ENCODE measurements at places on chromosomes 6 and 20.

DNA sequence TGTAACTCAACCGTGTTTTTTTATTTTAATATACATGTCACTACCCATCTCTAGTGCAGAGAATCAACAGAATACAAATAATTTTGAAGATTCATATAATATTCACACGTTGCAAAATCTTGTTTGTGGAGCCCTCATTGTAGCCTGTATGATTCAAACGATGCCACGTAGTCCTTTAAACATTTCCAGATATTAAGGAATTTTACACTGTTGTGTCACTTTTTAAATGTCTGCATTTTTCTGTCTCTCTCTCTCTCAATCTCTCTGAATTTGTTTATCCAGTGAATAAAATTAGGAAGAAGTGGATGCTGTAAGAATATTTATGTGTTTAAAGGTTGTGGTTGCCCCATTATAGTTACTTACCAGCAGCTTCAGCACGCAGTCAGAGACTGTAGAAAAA, 262.0 kb downstream of the PAX1 start:
- no peak for DNase-seq

GRCh38 chr6:2877960-2878359, 25.1 kb downstream of the SERPINB9 start:
- peak; percentile 64 for DNase-seq

DNA sequence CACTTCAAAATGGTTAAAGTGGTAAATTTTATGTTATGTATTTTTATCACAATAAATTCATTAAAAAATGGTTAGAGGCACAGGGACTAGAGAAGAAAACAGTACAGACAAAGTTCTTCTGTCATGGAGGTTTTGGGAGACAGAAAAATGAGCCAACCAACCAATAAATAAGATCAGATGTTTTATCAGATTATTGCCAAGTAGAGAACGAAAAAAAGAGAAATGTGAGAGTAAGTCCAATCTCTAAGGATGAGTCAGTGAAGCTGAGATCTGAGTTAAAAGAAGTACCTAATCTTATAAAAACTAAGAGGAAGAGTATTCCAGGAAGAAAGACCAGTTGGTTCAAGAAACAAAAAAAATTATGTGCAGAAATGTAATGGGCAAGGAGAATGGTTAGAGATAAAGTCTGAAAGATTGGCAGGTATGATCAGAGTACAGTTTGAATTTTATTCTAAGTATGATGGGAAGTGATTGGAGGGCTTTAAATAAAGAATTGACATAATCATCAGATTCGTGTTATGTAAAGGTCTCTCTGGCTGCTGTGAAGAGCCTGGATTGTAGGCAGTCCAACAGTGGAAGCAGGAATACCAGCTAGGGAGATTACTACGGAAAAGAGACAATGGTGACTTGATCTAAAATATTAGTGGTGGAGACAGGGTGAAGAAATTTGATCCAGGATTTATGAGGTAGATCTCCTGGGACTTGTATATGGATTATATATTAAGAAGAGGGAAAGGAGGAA, 79.6 kb downstream of the RCAN2 start:
- DNase-seq: no peak

DNA sequence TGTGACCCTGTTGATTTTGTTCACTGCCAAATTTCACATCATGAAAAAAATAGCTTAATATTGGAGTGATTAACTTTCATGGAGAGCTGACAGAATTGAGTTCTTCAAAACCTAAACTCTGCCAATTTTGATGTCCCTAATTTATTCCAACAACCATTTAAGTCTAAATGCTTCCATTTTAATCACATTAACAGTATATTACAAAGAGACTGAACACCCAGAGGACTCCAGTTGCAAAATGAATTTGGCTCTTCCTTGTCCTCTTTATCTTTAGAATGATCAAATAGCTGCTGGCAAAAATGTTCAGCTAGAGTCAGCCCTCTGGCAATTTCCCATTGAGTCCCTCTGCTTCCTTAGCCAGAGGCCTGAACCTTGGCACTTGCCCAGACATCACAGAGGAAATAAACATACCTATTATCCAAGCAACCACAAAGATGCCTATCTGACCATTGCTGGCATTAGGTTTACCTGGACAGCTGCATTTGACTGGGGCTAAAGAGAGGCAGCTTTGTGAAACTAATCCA, 299.0 kb upstream of the STXBP5 start:
- DNase-seq: no peak

DNA sequence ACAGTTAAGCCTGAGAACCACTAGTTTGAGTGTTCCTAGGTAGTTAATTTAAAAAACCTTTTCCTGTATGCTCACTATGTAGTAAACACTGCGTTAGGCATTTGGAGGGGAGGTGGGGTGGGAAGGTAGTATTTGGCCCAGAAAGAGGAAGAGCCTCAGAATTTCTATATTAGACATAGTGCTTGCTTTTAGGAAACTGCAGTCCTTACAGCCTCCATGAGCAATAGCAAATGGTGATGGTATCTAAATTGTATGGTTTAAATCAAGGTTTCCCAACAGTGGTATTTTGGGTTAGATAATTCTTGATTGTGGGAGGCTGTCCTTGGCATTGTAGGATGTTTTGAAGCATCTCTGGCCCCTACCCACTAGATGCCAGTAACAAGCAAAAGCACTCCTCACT, 61.5 kb upstream of the RIPOR2 start:
- no peak for DNase-seq

DNA sequence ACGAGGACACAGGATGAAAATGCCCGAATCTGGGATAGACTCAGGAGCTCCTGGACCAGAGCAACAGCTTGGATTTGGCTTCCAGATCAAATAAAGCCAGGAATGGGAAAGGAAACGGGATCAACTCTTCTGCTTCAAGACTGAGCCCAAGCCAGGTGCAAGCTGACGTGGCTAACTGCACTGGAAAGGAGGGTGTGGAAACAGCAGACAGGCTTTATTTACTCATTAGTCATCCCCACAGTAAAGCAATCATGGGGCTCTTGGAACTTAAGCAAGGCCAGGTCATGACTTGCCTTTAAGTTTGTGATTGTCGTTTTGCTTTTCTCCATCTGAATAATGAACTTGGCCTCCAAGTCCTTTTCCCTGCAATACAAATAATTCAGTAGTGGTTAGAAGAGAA, 45.2 kb downstream of the KIF16B start:
- no peak for DNase-seq

DNA sequence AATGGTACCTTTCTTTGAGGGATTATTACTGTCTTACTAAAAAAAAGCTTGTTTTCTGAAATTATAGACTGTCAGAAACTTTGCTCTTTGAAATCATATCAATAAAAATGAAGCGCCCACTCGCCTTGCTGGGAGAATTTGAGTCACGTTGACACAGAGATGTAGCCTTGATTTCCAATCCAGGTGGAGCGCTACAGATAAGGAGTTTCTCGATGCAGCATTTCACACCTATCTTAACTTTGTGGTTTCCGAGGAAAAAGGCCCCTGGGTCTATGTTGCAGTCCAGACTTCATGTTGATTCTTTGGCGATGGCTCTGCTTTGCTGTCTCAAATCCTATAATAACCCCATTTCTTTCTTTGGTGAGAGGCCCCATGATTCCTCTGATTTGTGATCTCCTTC, 158.1 kb upstream of the ARG1 start:
- no peak for DNase-seq

DNA sequence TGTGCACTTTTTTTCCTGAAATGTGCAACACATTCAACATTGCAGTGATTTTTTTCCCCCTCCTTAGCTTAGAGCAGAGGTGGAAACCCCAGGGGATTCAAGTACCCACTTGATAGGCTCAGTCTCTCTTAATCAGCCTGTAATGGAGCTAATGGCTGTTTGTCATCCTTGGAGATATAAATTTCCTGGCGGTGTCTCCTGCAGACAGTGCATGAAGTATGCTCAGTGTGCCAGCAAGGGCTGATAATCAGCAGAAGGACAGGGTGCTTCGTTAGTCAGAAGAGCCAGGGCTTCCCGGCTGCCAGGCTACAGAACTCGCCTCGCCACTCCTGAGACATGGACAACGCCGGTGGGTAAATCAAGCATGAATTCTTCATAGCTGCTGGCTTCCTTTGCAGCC, 69.8 kb upstream of the PHACTR2 start:
- no peak for DNase-seq

DNA sequence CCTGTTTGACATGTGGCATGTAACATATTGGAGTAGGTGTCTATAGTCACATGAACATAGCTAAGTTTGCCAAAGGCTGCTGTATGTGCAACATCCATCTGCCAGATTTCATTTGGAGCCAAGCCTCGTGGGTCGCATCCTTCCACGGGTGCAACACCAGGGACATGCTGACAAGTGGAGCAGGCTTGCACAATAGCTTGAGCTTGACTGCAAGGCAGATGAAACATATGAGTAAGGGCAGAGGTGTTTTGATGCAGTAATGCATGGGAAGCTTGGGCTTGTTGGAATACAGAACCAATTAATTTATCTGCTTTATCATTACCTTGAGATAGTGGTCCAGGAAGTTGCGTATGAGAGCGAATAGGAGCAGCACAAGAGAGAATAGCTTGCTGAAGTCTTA, 74.1 kb upstream of the BTN3A2 start:
- DNase-seq: no peak

- DNase-seq: no peak
Observed at GRCh38 chr6:29519291-29520010, 31.7 kb upstream of the MAS1L start.

DNA sequence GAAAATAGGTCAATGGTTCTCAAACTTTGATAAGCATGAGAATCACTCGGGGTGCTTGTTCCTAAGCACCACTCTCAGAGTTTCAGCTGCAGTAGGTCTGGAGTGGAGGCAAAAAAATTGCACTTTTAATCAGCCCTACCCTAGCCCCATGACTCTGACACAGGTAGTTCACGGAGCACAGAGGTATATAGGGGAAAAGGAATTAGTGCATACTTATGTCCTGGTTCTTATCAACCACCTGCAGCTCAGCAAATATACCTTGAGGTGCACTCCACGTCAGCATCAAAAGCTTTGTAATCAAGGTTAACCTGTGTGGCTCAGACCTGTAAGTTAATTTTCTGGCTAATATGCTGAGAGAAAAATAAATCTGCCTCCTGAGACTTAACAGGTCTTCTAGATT, 138.8 kb upstream of the HMGN3 start:
- no peak for DNase-seq

DNA sequence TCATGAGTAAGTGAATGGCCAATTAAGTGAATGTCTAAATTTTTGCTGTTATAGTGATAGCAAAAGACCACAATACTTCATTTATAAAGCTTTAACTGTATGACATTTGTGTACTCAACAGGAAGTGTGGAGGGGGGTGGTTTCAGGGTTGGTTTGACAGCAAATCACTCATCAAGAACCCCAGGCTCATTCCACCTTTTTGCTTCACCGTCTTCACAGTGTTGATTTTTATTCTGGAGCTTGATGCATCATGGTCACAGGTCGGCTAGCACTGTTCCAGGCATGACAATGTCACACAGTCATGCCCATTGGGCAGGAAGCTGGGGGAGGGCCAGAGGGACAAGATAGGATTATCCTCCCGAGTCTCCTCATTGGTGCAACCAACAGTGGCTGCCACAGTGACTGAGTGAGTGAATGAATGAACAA, 75.0 kb downstream of the MDGA1 start:
- no peak for DNase-seq

- no peak for DNase-seq
Observed at GRCh38 chr20:19774135-19774933, 16.3 kb downstream of the RIN2 start.

DNA sequence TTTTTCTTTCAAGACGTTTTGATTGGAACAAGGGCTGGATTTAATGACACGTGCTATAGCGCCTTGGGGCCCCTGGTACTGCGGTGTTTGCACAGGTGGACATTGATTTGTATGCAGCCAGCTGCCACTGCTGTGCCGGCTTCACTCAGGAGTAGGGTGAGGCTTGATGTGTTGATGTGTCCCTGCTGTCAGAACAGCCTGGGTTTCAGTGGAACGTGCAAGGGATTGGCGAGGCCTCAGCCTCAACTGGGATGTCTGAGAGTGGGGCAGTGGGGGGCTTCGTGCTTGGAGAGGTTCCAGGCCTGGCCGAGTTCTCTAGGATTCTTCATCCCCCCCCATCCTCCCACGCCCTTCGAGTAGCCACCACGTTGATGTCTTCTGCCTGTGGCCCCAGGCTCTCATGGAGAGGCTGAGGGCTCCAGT, 23.0 kb downstream of the PYGB start:
- no peak for DNase-seq

- DNase-seq: no peak
Observed at GRCh38 chr6:88008411-88008810, 39.2 kb upstream of the SPACA1 start.

DNA sequence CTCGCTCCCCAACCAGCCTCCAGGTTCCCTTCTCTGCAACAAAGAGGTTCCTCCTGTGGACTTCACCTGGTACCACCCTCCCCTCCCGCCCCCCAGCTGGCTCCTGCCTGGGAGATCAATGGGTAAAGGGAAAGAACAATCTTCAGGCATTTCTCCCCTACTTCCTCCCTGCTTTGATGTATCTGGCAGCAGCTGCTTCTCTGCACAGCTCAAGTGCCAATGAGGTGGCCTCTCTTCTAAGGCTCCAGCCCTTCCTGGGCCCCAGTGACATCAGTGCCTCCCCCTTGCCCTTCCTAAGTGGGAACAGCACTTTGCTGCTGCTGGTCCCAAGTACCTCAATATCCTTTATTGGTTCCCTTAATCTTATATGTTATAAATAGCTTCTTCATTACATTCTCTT, 23.5 kb downstream of the MOCS1 start:
- DNase-seq: no peak

GRCh38 chr20:61668065-61668650, 397.5 kb downstream of the TAF4 start:
- no peak for DNase-seq

GRCh38 chr20:59055302-59055701, 12.7 kb upstream of the PRELID3B start:
- no peak for DNase-seq
